ENCODE measurements at places on chromosomes 4 and X.

- DNase-seq = no peak
These were observed 195.7 kb downstream of the GPAT3 start for GRCh38 chr4:83731609-83732008.

DNA sequence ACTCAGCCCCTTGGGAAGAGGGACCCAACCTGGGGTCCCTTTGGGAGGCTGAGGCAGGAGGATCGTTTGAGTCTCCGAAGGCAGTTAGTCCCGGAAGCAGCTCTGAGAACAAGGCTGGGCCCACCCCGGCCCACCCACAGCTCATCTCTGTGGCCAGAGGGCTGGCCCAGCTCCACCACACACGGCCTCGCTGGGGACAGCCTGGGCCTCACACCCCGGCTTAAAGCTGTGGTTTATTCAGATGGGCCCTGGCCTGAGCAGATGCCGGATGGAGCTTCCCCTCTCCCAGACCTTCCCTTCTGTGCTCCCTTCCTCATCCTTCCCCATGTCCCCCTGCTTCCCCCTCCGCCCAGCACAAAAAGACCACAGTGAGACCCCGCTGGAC, 54.4 kb downstream of the FAM53A start:
- no peak for DNase-seq

GRCh38 chrX:72367516-72367915, 61.8 kb upstream of the CITED1 start:
- no peak for DNase-seq

DNA sequence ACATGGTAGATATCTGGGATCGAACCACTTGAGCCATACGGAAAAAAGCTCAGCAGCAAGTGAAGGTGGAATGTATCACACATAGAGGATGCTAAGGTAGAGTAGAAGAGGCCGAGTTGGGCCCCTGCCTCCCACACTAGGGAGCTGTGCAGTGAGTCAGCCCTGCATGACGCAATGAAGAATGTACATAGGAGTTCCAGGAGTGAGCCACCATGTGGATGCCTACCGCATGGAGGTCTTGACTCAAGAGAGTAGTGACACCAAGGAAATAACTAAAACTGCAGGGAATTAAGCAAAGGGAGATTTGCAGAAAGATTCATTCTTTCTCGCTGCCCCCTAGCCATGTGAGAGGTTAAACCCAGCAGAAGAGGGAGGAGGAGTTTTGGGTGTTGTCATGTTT, 389.6 kb upstream of the IGFBP7 start:
- DNase-seq = no peak

DNA sequence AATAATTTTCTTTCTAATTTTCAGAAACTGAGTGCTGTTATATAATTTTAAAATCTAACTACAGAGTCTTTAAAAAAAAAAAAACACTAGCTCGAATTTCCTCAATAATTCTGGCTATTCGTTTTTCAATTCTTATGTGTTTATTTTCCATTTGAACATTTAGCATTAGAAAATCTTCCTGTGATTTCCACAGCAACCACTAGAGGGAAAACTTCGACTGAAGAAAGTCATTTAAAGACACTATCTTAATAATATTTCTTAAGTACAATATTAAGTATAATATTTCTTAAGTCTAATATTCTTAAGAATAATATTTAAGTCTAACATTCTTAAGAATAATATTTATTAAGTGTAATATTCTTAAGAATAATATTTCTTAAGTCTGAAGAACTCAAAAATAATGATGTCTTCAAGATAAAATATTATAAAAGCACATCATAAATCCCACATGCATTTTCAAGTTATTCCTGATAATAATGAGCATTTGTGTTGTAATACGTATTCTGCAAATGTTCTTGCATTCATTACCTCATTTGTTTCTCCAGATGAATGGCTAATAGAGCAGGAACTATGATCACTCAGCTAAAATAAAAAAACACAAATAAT, 118.4 kb upstream of the WDR17 start:
- no peak for DNase-seq

DNA sequence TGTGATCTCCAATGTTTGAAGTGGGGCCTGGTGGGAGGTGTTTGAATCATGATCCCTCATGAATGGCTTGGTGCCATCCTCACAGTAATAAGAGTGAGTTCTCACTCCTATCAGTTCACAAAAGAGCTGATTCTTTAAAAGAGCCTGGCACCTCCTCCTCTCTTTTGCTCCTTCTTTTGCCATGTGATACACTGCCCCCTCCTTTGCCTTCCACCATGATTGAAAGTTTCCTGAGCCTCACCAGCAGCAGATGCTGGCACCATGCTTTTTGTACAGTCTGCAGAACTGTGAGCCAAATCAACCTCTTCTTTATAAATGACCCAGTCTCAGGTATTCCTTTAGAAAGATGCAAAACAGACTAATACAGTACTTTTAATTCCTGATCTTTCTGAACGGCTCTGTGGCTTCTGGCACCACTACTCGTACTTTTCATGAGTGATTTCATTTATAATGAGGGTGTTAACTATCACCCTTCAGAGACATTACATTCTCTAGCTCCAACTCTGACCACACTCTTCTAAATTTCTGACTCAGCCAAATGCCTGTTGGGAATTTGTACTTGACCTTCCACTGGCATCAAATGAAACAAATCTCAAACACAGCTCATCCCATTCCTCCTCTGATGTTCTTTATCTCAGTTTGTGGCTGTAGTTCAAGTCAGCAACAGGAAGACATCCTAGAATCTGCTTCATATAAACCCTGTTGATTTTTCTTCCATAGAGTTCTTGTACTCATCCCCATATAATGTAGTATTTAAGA, 4.2 kb downstream of the UFSP2 start:
- DNase-seq = no peak

DNA sequence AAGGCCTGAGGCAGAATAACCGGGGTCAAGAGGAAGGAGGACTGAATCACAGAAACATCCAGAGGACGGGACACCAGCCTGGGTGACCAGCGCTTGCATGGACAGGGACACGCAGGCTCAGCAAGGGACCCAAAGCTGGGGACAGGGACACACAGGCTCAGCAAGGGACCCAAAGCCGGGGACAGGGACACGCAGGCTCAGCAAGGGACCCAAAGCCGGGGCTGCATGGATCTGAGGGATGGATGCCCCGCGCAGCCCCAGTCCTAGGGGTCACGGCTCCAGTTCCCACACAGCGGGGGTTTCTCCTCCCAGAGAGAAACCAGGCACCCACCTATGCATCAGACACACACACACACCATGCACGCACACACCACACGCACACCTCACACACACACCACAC, 32.5 kb downstream of the FAM53A start:
- DNase-seq = no peak

DNA sequence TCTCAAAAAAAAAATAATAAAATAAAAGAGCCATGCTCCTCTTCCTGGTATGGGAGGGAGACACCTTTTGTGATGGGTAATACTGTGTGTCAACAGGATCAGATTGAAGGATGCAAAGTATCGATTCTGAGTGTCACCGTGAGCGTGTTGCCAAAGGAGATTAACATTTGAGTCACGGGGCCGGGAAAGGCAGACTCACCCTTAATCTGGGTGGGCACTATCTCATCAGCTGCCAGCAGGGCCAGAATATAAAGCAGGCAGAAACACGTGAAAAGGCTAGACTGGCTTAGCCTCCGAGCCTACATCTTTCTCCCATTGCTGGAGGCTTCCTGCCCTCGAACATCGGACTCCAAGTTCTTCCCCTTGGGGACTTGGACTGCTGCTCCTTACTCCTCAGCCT, 95.4 kb downstream of the SHOX start:
- no peak for DNase-seq

GRCh38 chrX:20664131-20664530, 397.4 kb upstream of the RPS6KA3 start:
- no peak for DNase-seq

GRCh38 chr4:4864443-4864939, 5.0 kb downstream of the MSX1 start:
- DNase-seq = no peak

- no peak for DNase-seq
These were observed 72.1 kb downstream of the PARM1 start for GRCh38 chr4:75004755-75005668.

DNA sequence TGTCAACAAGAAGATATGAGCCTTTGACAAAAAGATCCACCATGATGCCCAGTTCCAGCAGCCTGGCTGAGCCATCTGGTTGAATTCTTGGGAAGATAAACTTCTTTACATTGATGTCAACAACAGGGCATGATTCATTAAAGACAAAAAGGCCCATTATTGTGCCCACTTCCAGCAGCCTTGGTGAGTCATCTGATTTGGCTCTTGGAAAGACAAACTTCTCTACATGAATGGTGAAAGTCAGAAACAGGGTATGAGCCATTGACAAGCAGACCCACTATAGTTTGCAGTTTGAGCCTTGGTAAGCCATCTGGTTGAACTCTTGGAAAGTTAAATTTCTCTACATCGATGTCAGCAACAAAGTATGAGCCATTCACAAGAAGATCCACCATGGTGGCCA, 4.1 kb upstream of the CSF2RA start:
- DNase-seq = no peak

GRCh38 chr4:14671146-14671545, 331.1 kb upstream of the CPEB2 start:
- no peak for DNase-seq

DNA sequence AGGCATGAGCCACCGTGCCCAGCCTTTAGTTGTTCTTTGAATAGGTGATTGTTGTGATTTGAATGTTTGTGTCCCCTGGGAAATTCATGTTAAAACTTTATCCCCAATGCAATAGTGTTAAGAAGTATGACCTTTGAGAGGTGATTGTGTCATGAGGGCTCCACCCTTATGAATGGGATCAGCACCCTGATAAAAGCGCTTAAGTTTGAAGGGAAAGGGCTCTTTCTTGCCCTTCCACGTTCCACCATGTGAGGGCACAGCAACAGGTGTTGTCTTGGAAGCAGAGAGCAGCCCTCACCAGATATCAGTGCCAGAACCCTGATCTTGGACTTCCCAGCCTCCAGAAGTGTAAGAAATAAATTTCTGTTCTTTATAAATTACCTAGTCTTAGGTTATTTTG, 33.7 kb upstream of the RP2 start:
- DNase-seq = no peak
